ENCODE measurements at places on chromosomes 5 and 9. TPM values are rescaled to one million over a fixed set of nuclear protein-coding genes. Genes with fewer than 3 reads are reported as not detected.

DNA sequence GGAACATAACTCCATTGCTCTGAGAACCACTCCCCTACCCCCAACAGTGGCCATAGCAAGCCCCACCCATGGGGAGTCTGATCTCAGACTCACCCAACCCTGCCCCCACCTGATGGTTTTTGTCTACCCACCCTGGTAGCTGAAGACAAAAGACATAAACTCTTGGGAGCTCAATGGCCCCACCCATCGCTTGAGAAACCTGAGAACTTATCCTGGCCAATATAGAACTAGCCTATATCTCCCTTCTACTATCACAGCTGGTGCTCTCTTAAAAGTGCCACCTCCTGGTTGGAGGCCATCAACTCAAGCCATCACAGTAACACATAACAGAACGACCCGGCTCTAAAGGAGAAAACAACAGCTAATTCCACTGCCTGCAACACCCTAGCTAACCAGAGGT, 47.9 kb upstream of the SNAPC3 start:
- no peak for DNase-seq

Gene TSPAN17
- total RNA-seq = 29.2 TPM

Gene PLPP1
- 57.5 TPM for total RNA-seq

Gene OR13D1
- total RNA-seq = not detected

- DNase-seq = no peak
Observed at GRCh38 chr5:133325864-133326263, 274.1 kb downstream of the HSPA4 start.

DNA sequence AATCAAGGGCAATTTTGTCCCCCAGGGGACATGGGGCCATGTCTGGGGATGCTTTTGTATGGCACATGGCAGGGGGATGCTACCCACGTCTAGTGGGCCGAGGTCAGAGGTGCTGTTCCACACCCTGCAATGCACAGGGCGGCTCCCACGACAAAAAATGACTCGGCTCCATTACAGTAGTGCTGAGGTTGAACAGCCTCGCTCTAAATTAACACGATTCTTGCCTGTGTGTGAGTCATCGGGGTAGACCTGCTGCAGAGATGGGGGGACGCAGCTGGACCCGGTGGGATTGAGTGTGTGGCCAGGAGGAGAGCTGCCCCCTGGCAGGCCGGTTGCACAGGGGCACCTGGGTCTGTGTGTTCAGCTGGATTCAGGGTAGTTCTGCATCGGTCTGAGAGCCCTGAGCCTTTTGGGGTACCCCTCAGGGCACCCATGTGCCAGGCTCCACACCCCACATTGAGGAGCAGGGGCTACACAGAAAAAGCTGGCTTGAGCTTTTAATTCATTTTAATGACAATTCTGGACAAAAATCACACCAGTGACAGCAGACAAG, 20.0 kb upstream of the COL5A1 start:
- no peak for DNase-seq
